Thymus (tissue), 14 donors: ENCODE measurements at places on chromosomes 13 and 19. TPM values are rescaled to one million over a fixed set of nuclear protein-coding genes. Genes with fewer than 3 reads are reported as not detected.

Gene CBARP
- 0.09 TPM for total RNA-seq

GRCh38 chr19:33504058-33504444 is 17.5 kb downstream of the PEPD start:
- no peak overlapping the region for H3K4me3 ChIP-seq
- DNase-seq = no peak
- no peak overlapping the region for H3K27ac ChIP-seq

- H3K27ac ChIP-seq = no peak overlapping the region
- no peak for DNase-seq
- no peaks in the 10 kb centered on the region for H3K36me3 ChIP-seq
- no peak overlapping the region for H3K4me3 ChIP-seq
- peaks cover 45% of the 10 kb centered on the region for H3K27me3 ChIP-seq
- H3K4me1 ChIP-seq = peaks cover 8% of the 10 kb centered on the region
These were observed 5.3 kb downstream of the MLNR start for GRCh38 chr13:49225223-49226042.

DNA sequence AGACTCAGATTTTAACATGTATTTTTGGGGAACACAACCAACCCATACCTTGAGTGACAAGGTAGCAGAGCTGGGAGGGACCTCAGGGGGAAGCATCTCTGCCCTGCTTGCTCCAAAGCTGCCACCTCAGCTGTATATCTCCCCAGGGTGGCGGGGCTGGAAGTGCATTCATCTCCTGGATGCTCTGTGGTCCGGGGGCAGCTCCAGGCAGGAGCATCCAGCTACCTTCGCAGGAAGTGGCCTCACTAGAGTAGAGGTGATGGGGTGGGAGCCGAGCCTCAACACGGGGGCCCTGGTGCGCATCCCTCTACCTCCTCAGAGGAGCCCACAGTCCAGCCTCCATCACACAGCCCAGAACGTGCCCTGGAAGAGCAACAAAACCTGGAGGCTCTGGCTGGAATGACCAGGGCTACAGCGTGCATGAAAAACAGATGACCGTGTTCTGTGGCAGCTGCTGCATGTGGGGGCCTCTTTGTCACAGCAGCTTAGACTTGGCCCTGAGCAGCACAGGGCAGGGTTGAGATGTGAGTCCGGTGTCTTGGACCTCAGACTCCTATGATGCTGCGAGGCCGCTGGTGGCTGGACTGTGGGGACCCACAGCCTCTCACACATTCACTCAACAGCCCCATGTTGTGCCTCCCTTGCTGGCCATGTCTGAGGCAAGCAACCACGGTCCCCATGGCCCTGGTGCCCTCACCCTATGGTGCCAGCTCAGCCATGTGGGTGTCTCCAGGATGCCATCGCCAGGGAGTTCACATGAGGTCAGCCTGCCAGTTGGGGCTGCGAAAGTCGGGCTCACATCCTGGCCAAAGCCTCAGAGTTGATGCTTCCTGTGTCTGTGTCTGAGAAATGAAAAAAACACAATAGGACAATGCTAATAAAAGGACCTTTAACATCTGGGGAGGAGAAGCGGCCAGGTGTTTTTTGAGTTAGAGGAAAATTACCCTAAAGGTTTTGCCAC is 17.1 kb upstream of the GAS6 start:
- DNase-seq = no peak
- H3K27ac ChIP-seq = no peak overlapping the region
- no peaks in the 10 kb centered on the region for H3K4me1 ChIP-seq
- H3K27me3 ChIP-seq = no peaks in the 10 kb centered on the region
- no peaks in the 10 kb centered on the region for H3K36me3 ChIP-seq

Gene KLK2
- total RNA-seq = under 0.01 TPM

- no peak overlapping the region for H3K27ac ChIP-seq
- H3K27me3 ChIP-seq = no peaks in the 10 kb centered on the region
- no peaks in the 10 kb centered on the region for H3K4me1 ChIP-seq
- H3K4me3 ChIP-seq = no peak overlapping the region
- no peak for DNase-seq
- no peaks in the 10 kb centered on the region for H3K36me3 ChIP-seq
These were observed 8.8 kb upstream of the SULT2B1 start for GRCh38 chr19:48543121-48543710.

Gene CEACAM19
- 0.28 TPM for total RNA-seq

GRCh38 chr13:33642374-33643065 is 175.4 kb upstream of the RFC3 start:
- no peaks in the 10 kb centered on the region for H3K27me3 ChIP-seq
- H3K4me1 ChIP-seq = no peaks in the 10 kb centered on the region
- no peak overlapping the region for H3K27ac ChIP-seq
- H3K4me3 ChIP-seq = no peak overlapping the region
- no peak for DNase-seq
- no peaks in the 10 kb centered on the region for H3K36me3 ChIP-seq

Gene COX7A1
- total RNA-seq = 45.0 TPM

- H3K27ac ChIP-seq = no peak overlapping the region
- DNase-seq = no peak
- no peaks in the 10 kb centered on the region for H3K27me3 ChIP-seq
These were observed 5.6 kb upstream of the ZNF331 start for GRCh38 chr19:53532362-53532761.

Gene EML2
- 19.3 TPM for total RNA-seq

Gene SLITRK1
- total RNA-seq = 0.05 TPM

Gene KIR2DL1
- not detected for total RNA-seq

GRCh38 chr19:2278459-2279158 is 3.4 kb downstream of the PEAK3 start:
- H3K4me3 ChIP-seq = no peak overlapping the region
- DNase-seq = no peak
- no peak overlapping the region for H3K27ac ChIP-seq
- peaks cover 21% of the 10 kb centered on the region for H3K4me1 ChIP-seq
- H3K27me3 ChIP-seq = peaks cover 28% of the 10 kb centered on the region
- peaks cover 22% of the 10 kb centered on the region for H3K36me3 ChIP-seq

DNA sequence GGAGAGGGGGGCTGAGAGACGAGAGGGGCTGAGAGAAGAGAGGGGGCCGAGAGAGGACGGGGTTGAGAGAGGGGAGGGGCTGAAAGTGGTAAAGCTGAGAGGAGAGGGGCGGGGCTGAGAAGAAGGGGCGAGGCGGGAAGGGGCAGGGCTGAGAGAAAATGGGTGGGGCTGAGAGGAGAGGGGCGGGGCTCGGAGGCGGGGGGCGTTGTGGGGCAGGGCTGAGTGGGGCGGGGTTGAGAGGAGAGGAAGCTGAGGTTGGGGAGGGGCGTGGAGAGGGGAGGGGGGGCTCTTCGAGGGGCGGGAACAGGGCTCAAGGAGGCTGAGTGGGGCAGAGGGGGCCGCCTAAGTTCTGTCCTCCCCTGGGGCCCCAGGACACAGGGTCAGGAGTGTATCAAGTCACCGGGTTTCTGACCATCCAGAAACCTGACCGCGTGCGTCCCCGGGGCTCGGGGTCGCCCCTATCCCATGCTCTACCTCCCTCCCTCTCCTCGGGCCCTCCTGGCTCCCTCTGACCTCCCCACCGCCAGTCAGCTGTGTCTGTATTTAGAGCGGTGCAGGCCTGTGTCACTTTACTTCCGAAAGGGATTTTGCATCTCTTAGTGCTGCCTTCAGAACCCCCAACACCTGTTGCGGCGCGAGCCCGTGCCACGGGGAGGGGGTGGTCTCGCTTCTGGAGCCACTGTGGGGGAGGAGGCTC is 38.6 kb upstream of the SEMA6B start:
- no peaks in the 10 kb centered on the region for H3K36me3 ChIP-seq
- peak; percentile 74 for DNase-seq
- no peak overlapping the region for H3K4me3 ChIP-seq
- peaks cover 12% of the 10 kb centered on the region for H3K27me3 ChIP-seq
- H3K27ac ChIP-seq = peak overlapping the region; percentile 46

DNA sequence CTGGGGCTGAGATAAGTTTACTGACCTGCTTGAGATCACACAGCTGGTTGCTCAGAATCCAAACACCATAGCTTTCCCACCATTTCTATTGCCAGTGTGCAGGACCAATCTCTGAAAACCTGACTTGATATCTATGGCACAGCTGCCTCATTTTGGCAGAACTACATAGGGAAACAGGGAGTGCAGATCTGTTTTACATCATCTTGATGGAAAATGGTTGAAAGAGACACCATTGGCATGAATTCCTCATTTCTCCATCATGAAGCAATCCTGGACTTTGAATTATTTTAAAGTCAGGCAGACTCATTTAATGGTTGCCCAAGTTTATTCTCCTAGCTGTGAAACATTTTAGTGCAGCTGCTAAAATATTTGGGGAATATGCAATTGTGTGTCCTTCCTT is 1628.2 kb upstream of the SLC10A2 start:
- H3K27ac ChIP-seq = no peak overlapping the region
- H3K4me3 ChIP-seq = no peak overlapping the region
- H3K27me3 ChIP-seq = no peaks in the 10 kb centered on the region
- no peak for DNase-seq
- H3K4me1 ChIP-seq = no peaks in the 10 kb centered on the region

Gene ZSCAN4
- 0.05 TPM for total RNA-seq

DNA sequence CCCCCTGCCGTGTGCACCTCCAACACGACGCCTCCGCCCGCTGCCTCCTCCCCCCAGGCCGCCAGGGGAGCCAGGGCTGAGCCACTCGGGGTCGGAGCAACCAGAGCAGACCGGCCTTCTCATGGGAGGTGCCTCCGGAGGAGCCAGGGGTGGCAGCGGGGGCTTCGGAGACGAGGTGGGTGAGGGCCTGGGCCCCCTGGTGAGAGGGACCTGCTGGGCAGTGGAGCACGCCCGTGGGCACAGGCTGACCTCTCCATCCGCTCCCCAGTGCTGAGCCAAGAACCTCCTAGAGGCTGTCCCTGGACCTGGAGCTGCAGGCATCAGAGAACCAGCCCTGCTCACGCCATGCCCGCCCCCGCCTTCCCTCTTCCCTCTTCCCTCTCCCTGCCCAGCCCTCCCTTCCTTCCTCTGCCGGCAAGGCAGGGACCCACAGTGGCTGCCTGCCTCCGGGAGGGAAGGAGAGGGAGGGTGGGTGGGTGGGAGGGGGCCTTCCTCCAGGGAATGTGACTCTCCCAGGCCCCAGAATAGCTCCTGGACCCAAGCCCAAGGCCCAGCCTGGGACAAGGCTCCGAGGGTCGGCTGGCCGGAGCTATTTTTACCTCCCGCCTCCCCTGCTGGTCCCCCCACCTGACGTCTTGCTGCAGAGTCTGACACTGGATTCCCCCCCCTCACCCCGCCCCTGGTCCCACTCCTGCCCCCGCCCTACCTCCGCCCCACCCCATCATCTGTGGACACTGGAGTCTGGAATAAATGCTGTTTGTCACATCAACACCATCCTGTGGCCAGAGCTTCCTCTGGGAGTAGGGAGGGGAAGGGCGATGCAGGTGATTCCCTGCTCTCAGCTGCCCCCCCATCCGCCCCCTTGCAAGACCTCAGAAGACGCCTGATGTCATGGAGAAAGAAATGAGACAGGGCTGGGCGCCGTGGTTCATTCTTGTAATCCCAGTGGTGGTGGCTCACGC is 12.0 kb downstream of the BCAM start:
- H3K4me3 ChIP-seq = no peak overlapping the region
- H3K4me1 ChIP-seq = no peaks in the 10 kb centered on the region
- H3K27me3 ChIP-seq = no peaks in the 10 kb centered on the region

Gene IL12RB1
- 7.4 TPM for total RNA-seq

GRCh38 chr13:32609428-32609827 is 23.2 kb downstream of the PDS5B start:
- no peaks in the 10 kb centered on the region for H3K27me3 ChIP-seq
- no peak for DNase-seq
- H3K4me3 ChIP-seq = no peak overlapping the region
- no peak overlapping the region for H3K27ac ChIP-seq
- no peaks in the 10 kb centered on the region for H3K36me3 ChIP-seq

Gene BIVM
- 12.2 TPM for total RNA-seq

Gene SLC25A41
- total RNA-seq = 0.05 TPM

- H3K36me3 ChIP-seq = peaks cover 2% of the 10 kb centered on the region
- peaks cover 34% of the 10 kb centered on the region for H3K4me1 ChIP-seq
- peak; percentile 42 for DNase-seq
- H3K27me3 ChIP-seq = no peaks in the 10 kb centered on the region
- no peak within 1 kb of the TSS for H3K27ac ChIP-seq
These were observed at the start of gene MARK4 for GRCh38 chr19:45250832-45251451. TSS of gene MARK4 (plus strand) at chr19:45251271. CDS start at chr19:45251589, 318 bp downstream.

Gene CDC42EP5
- total RNA-seq = 11.0 TPM

Gene LRRC25
- 2.5 TPM for total RNA-seq

DNA sequence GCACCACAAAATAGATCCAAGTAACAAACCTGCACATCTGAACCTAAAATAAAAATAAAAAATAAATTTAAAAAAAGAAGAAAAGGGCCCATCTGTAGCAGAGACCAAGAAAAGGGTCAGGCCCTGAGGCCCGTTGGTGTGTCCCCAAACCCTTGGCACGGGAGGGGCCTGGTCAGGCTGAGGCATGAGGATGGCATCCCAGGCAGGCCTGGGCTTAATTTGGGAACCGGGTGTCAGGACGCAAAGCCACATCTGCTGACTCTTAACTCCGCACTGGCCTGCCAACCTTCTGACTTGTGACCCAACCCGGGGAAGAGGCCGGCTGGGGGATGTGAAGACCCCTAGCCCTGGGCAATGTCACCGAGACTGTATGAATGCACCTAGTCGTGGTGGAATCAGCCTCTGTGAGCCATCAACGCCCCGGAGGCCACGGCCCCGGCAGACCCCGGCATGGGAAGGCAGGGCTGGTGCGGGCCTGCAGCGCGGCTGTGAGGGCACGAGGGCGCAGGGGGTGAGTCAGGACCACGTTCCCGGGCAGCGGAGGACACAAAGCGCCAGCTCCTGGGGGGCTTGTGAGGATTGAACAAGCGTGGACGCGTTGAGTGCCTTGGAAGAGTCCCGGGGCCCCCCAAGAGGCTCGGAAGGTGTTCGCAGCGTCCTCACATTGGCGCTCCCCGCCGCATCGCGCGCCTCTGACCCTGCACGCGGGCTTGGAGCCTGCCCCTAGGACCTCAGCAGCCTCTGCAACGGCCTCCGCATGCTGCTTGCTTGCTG is 38.2 kb downstream of the ATP12A start:
- H3K27me3 ChIP-seq = no peaks in the 10 kb centered on the region
- H3K4me1 ChIP-seq = no peaks in the 10 kb centered on the region
- no peaks in the 10 kb centered on the region for H3K36me3 ChIP-seq
- H3K4me3 ChIP-seq = no peak overlapping the region

Gene VMAC
- total RNA-seq = 5.9 TPM

DNA sequence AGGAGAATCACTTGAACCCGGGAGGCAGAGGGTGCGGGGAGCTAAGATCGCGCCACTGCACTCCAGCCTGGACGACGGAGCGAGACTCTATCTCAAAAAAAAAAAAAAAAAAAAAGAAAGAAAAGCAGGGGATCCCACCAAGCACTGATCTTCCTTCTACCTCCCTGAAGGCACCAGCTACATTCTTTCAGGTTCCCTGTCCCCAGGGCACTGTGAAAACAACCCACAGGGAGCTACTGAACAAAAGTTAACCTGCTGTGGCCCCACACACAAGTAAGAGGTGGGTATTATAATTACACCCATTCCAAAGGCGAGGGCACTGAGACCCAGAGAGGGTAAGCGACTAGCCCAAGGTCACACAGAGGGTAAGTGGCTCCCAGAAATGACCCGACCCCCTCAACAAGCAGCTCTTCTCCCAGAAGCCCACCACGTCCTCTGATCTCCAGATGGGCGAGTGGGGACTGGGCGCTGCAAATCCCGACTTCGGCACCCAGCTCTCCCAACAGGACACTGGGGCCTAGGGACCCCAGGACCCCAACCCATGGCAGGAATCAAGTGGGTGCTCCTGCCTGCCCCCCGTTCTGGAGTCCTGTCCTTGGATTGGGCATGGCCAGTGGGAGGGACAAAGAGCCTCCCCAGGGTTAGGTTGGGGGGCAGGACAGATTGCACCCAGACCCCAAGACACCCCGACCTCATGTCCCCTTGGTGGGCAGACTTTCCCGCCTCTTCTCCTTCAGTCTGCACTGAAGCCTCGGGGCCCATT is 2.4 kb downstream of the LMNB2 start:
- no peaks in the 10 kb centered on the region for H3K27me3 ChIP-seq
- peaks cover 14% of the 10 kb centered on the region for H3K36me3 ChIP-seq
- DNase-seq = no peak
- H3K4me3 ChIP-seq = no peak overlapping the region
- no peak overlapping the region for H3K27ac ChIP-seq
